ENCODE measurements at places on chromosomes 7 and 10. TPM values are rescaled to one million over a fixed set of nuclear protein-coding genes. Genes with fewer than 3 reads are reported as not detected.
A peak's percentile ranks its signal among the peaks of the same experiment; 100 is the strongest.

Gene SYT15B
- 17.9 TPM for total RNA-seq

Gene GLI3
- total RNA-seq = 24.6 TPM

Gene SPDYE16
- total RNA-seq = not detected

Gene TRIM56
- total RNA-seq = 19.4 TPM

Gene C10orf53
- not detected for total RNA-seq

Gene RARRES2
- 305 TPM for total RNA-seq

Gene OR2F2
- total RNA-seq = not detected

Gene EPHB6
- 68.3 TPM for total RNA-seq

Gene FAM25A
- total RNA-seq = 40.0 TPM

DNA sequence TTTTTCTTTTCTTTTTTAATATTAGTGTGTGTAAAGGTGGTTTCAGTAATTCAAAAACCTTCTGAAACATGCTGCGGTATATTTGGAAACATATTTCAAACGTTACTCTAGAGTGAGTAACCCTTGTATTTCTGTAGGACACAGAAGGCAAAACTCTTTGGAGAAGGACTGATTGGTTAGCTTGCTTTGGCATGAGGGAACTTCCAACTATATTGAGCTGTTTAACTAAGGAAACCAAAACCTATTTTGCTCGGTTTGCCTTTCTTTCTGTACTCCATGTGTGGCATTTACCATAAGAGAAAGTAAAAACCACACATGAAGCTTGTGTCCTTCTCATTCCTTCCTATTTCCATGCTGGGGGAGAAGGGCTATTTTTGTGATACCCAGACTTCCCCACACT is 149.8 kb downstream of the DYNC1I1 start:
- H3K36me3 ChIP-seq = no peaks in the 10 kb centered on the region
- H3K27ac ChIP-seq = no peak overlapping the region
- no peaks in the 10 kb centered on the region for H3K27me3 ChIP-seq
- no peak for DNase-seq
- H3K4me1 ChIP-seq = no peaks in the 10 kb centered on the region

DNA sequence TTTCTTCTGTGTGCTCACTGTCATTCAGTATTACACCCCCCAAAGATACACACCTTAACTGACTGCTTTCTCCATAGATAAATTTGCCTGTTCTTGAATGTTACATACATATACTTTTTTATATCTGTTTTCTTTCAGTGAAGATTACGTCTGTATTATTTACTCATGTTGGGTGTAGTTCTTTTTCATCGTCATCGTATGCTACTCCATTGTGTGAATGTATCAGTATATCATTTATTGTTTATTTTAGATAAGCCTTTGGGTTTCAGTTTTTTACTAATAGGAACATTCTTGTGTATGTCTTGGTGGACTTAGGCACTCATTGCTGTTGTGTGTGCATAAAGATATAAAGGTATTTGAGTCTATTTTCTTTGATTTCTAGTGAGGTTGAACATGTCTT is 64.4 kb downstream of the SEPTIN7 start:
- no peak overlapping the region for H3K4me3 ChIP-seq
- no peak for DNase-seq
- H3K27me3 ChIP-seq = no peaks in the 10 kb centered on the region
- H3K4me1 ChIP-seq = peaks cover 15% of the 10 kb centered on the region
- no peak overlapping the region for H3K27ac ChIP-seq

DNA sequence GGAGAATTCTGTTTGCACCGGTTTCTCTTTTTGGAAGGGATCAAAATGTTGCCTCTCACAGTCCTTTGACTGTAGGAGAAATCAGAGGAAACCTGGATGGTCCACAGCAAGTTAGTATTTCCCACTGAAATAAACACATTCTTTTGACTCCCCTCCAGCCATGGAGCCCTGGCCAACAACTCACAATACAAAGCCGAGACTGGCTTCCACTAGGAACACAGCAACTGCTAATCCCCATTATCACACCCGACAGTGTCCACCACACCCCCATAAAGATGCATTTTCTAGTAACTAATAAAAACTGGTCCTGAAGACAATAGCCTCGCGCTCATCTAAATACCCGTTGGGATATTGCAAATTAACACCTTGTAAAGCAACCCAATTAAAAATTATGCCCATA is 798 bp upstream of the MACROH2A2 start:
- no peaks in the 10 kb centered on the region for H3K36me3 ChIP-seq
- H3K27ac ChIP-seq = no peak overlapping the region
- H3K27me3 ChIP-seq = no peaks in the 10 kb centered on the region

GRCh38 chr10:89633484-89633883 is 11.6 kb downstream of the PANK1 start:
- no peak overlapping the region for H3K27ac ChIP-seq
- no peaks in the 10 kb centered on the region for H3K4me1 ChIP-seq
- no peak overlapping the region for H3K4me3 ChIP-seq

- no peak overlapping the region for H3K4me3 ChIP-seq
- H3K4me1 ChIP-seq = no peaks in the 10 kb centered on the region
- no peak overlapping the region for H3K27ac ChIP-seq
Measured at GRCh38 chr7:32221056-32221455, 150.8 kb upstream of the PDE1C start.

- no peaks in the 10 kb centered on the region for H3K36me3 ChIP-seq
- H3K4me3 ChIP-seq = no peak overlapping the region
- no peak for DNase-seq
- H3K4me1 ChIP-seq = no peaks in the 10 kb centered on the region
Measured at GRCh38 chr7:93284908-93285307, 52.7 kb downstream of the VPS50 start.

DNA sequence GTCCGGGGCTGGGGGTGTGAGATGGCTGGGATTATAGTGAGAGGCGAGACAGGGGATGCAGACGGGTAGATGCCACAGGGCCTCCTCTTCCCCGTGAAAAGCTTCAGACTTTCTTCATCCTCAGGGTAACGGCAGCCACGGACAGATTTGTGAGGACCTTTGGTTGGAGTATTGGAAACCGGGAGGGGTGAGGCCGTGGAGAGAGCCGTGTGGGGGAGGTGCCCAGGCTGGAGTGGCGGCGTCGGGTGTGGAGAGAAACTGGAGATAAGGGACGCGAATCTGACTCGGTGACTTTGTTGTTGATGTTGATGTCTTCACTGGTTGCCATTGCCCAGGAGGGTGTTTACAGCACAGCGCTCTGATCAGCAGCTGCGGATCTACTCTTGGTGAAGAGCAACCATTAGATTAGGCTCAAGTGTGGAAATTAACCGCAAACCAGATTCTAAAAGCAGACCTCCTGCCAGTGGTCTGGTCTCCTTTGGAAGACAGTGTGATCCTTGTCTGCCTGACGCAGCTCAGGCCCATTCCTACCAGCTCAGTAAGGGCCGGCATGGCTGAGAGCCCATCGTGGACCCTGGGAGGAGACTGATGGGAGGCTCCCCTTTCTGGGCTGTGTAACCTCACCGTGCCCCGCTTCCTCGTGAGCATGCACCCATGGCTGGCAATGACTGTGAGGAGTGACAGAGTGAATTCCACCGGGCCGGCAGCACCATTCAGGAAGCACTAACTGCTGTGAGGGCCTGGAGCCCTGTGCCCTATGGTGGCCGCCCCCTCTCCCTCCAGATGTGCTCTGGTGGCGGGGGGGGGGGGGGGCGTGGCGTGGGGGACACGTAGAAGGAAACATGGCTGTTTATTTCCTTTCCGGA is 90.3 kb downstream of the INPP5A start:
- H3K4me3 ChIP-seq = peak overlapping the region; percentile 26
- no peaks in the 10 kb centered on the region for H3K36me3 ChIP-seq
- H3K27me3 ChIP-seq = no peaks in the 10 kb centered on the region
- no peak for DNase-seq
- peaks cover 72% of the 10 kb centered on the region for H3K4me1 ChIP-seq
- H3K27ac ChIP-seq = peak overlapping the region; percentile 96

GRCh38 chr7:121510302-121510701 is 114.2 kb upstream of the FAM3C start:
- H3K27ac ChIP-seq = no peak overlapping the region
- H3K36me3 ChIP-seq = no peaks in the 10 kb centered on the region
- no peak for DNase-seq
- no peaks in the 10 kb centered on the region for H3K27me3 ChIP-seq
- H3K4me3 ChIP-seq = no peak overlapping the region

- peaks cover 6% of the 10 kb centered on the region for H3K4me1 ChIP-seq
- no peaks in the 10 kb centered on the region for H3K36me3 ChIP-seq
- H3K27ac ChIP-seq = no peak overlapping the region
- H3K27me3 ChIP-seq = no peaks in the 10 kb centered on the region
- DNase-seq = peak; percentile 75
- H3K4me3 ChIP-seq = no peak overlapping the region
Measured at GRCh38 chr10:85926986-85927385, 439.6 kb downstream of the GRID1 start.

DNA sequence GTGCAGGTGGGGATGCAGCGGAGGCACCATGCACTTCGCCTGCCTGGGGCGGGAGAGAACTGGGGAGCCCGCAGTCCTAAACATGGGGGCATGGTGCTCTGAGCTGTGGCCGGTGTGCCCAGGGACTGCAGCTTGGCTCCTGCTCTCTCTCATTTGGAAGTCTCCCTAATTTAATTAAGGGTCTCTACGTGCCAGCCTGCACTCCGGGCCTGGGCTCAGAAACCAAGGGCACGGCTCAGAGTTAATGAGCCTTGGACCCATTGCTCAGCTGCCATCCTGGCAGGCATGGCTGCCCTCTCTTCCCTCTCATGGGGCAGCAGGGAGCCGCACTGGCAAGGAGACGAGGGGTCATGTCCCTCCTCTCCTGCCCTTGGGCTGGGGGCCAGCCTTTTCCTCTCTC is 115.6 kb downstream of the CDH23 start:
- no peak for DNase-seq
- no peak overlapping the region for H3K27ac ChIP-seq
- no peak overlapping the region for H3K4me3 ChIP-seq
- H3K4me1 ChIP-seq = no peaks in the 10 kb centered on the region
- H3K27me3 ChIP-seq = no peaks in the 10 kb centered on the region
- H3K36me3 ChIP-seq = no peaks in the 10 kb centered on the region

DNA sequence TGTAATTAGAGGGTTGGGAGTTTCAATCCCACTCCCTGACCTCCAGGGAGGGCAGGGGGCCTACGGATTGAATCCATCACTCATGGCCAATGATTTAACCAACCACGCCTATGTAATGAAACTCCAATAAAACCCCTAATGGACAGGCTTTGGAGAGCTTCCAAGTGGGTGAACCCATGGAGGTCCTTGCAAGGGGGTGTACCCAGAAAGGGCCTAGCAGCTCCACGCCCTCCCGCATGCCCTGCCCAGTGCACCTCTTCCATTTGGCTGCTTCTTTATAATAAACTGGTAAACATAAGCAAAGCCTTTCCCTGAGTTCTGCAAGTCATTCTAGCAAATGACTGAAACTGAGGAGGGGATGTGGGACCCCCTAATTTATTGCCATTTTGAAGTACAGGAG is 280.1 kb downstream of the FRMD4A start:
- H3K4me1 ChIP-seq = no peaks in the 10 kb centered on the region
- no peaks in the 10 kb centered on the region for H3K36me3 ChIP-seq
- DNase-seq = no peak
- H3K27ac ChIP-seq = no peak overlapping the region

GRCh38 chr10:66575251-66575855 is 350.5 kb upstream of the LRRTM3 start:
- H3K27ac ChIP-seq = no peak overlapping the region
- H3K36me3 ChIP-seq = no peaks in the 10 kb centered on the region
- H3K4me3 ChIP-seq = no peak overlapping the region
- no peaks in the 10 kb centered on the region for H3K27me3 ChIP-seq
- H3K4me1 ChIP-seq = no peaks in the 10 kb centered on the region

All from vagina (tissue), 2 donors.